ENCODE measurements at places on chromosomes 4 and X. TPM values are rescaled to one million over a fixed set of nuclear protein-coding genes. Genes with fewer than 3 reads are reported as not detected.

Gene SLITRK4
- 0.78 TPM for total RNA-seq

Gene TNIP3
- 0.69 TPM for total RNA-seq

Gene ARHGEF6
- total RNA-seq = 15.8 TPM

Gene DDX53
- 0.36 TPM for total RNA-seq

Gene PFKFB1
- total RNA-seq = 0.32 TPM

Gene PLK4
- total RNA-seq = 2.7 TPM

Gene NPY5R
- total RNA-seq = 0.87 TPM

Gene FSTL5
- 3.6 TPM for total RNA-seq

Gene MAGEC2
- total RNA-seq = not detected

Gene CAPN6
- total RNA-seq = 0.22 TPM

Gene XAGE2
- not detected for total RNA-seq

Gene SERTM2
- 0.57 TPM for total RNA-seq

Gene MAGEA6
- 0.25 TPM for total RNA-seq

Data from motor neuron (in vitro differentiated cells).